Activated CD4-positive, alpha-beta memory T cell treated with anti-CD3 and anti-CD28 coated beads, Interleukin-2, amount 10 ng/mL, durations not matched to agents 7 days and 5 days (primary cell): ENCODE measurements at places on chromosomes 1 and 21.
A peak's percentile ranks its signal among the peaks of the same experiment; 100 is the strongest.

DNA sequence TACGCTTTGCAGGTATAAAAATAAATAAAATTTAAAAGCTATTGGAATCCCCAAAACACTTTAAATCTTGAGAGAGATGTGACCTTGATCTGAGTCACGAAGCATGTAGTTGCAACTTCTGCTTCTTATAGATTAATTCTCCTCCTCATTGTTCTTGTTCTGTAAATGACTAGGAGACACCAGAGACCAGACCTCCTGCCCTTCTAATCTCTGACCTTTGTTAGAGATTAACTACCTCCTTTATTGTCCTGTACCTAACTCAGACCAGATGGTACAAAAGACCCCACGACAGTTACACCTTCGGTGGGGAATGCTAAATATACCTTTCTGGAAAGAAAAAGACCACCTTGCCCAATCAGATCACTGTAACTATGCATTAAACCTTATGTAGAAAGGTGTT is 76.9 kb upstream of the NEK2 start:
- no peak for DNase-seq

GRCh38 chr1:70204600-70204999 is 779 bp downstream of the LRRC40 start:
- no peak for DNase-seq

DNA sequence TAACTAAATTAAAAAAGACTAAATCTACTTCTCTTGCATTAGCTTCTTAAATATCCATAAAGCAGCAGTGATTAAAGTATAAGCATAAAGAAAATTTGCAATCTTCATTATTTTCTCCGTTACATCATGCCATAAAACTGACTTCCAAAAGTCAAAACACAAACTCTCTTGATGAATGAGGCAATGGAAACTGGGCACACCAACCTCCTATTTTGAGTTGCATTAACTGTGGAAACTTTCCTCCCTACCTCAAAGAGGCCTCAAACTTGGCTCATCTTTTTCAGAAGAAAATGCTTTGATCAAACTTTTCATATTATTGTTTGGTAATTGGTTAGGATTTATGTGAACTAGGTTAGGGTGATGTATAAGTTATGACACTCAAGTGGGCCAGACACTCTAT is 4.1 kb upstream of the BTG3 start:
- DNase-seq = no peak

- DNase-seq = no peak
Observed at GRCh38 chr1:202516434-202516877, 168.0 kb downstream of the PPP1R12B start.

DNA sequence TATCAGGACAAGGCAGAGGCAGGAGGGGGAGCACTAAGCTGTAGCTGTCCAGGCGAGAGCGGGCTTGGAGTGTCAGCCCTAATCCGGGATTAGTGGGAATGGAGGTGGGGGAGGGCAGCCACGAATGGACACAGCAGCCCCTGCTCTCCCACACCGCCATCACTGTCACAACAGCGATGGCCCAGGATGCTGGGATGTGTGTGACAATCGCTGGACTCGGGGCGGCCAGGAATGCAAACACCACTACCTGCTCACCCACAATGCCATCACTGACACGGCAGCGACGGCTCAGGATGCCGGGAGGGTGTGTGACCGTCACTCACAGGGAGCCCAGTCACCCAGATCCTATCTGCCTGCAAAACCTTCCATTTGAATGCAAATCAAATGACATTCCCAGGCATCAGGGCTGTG is 2.9 kb downstream of the C2CD2 start:
- DNase-seq = no peak

- DNase-seq = no peak
Observed at GRCh38 chr1:106793651-106794050, 262.8 kb upstream of the PRMT6 start.

DNA sequence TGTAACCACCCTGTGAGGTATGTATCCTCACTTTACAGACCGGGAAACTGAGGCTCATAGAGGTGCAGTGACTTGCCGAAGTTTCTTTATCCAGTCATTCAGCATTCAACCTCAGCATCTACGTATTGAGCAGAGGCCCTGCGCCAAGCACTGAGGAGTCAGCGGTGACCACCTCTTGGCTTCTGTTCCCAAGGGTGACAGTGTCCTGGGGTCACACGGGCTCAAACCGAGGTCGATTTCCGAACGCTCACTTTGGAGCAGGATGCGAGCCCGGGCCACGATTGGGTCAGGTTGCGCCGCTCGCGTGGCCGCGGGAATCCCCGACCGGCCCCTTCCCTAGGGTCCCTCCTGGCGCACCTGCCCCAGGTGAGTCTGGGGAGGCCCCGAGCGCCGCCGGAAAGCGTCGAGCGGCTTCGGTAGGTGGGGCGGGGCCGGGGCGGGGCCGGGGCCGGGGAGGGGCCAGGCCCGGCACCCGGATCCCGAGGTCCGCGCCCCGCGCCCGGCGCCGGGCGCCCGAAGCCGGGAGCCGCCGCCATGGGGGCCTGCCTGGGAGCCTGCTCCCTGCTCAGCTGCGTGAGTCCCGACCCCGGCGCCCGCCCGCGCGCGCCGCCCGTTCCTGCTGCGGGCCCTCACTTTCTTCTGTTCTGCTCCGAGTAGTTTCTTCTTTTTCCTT is at the start of gene SERINC2:
Gene SERINC2 (plus strand): TSS at position 482 of the 673 bp plus-strand sequence. CDS start 53 bp downstream, at position 535.
- peak; percentile 27 for DNase-seq

DNA sequence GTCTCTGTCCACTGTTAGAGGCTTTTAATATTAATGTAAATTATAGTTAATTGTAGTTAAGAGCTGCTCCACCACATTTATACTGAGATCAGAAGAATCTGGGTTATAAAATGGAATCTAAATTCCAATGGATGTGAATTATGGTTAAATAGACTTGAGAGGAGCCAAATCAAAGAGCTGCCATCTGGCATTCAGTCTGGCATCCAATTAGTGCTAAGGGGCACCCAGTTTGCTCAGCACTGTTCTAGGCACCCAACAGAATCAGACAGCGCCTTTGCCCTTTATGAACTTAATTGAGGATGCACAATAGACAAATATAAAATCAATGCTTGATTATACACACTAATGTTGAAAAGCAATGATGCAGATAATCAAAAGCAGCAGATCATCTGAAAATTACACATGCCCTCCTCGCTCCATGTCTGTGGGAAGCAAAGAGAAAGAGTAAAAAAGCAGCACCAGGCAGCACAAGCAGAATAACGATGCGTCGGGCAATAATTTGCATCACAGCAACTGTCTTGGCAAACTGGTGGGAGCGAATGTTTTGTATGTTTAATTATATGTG is 310.1 kb downstream of the BRINP2 start:
- DNase-seq = no peak

GRCh38 chr1:43153443-43153842 is 18.6 kb downstream of the EBNA1BP2 start:
- no peak for DNase-seq

- no peak for DNase-seq
Observed at GRCh38 chr1:237679687-237680086, 211.0 kb downstream of the ZP4 start.

DNA sequence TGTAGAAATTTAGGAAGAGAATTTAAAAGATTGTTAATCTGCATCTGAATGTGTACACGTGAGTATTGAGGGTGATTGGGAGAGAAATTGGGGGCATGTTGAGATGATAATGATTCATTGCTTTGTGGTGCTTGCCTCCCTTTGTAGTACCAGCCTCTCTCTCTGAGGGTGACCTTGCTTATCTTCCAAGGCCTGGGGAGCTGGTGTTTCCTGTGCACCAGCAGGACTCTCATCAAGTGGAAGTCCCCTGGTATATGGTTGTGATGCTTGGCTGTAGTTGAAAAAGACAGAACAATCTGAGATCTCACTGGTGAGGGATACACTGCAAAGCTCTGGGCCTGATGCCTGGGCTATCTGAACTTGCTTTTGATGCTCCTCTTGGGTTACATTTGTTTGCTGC is 4.0 kb downstream of the TCHHL1 start:
- no peak for DNase-seq

GRCh38 chr1:99680270-99680669 is 34.4 kb downstream of the PALMD start:
- no peak for DNase-seq

DNA sequence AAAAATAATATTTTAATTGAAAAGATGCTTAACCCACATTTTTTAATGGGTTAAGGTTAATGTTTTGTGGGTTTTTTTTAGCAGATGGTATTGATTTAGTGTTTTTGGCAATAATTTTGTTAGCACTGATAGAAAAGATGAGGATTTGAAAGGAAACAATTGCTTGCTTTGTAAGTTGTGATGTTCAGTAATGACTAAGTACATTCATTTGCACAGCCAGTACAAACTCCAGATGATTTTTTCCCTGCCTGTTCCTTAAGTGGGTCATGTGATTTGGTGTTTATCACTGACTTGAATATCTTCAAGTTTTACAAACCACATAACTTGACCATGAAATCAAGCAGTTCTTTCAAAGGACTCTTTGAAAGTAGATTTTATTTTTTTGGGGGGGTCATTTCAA is 15.0 kb downstream of the DISP1 start:
- DNase-seq = no peak

DNA sequence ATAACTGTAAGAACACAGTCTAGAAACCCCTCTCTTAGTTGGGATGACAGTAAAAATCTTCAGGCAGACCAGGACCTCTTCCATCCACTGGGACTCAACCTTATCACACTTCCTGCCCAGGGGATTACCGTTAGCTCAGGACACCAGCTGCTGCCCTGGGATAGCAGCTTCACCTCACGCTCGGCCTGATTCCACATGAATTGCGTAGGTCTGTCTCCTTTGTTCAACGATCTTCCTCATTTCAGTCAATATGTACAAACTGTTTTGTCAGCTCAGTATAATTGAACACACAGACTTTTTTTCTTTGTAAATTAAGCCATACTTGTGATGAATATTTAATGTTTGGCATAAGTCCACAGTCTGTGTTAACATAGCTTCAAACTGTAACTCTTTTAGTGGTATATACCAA is 290.4 kb downstream of the GRIK1 start:
- DNase-seq = no peak

DNA sequence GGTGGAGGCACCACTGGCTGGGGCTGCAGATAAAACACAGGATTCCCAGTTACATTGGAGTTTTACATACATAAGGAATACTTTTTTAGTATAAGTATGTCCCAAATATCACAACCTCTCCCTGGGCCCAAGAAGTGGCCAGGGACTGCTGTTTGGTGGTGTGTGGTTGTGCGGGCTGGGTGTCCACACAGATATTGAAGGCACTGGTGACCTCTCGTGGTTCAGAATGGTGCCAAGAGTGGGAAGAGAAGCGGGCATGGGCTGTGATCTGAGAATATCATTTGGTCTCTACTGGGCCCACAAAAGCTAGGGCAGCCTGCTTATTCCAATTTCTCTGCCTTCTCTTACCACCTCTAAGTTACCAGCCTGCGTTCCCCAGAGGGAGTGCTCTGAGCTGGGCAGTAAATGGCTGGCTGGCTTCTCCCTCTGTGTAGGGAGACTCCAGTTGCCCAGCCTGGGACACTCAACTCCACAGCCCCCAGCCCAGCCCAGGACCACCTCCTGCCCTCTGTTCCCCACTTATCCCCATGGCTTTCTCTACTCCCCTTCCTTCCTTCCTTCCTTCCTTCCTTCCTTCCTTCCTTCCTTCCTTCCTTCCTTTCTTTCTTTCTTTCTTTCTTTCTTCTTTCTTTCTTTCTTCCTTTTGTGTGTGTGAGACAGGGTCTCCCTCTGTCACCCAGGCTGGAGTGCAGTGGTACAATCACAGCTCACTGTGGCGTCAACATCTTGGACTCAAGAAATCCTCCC is 42.8 kb upstream of the RD3 start:
- DNase-seq = no peak

- peak; percentile 28 for DNase-seq
Observed at GRCh38 chr1:201888282-201889089, at the start of gene SHISA4. Gene SHISA4 (plus strand): TSS chr1:201888898. CDS start chr1:201888995, 97 bp downstream.

DNA sequence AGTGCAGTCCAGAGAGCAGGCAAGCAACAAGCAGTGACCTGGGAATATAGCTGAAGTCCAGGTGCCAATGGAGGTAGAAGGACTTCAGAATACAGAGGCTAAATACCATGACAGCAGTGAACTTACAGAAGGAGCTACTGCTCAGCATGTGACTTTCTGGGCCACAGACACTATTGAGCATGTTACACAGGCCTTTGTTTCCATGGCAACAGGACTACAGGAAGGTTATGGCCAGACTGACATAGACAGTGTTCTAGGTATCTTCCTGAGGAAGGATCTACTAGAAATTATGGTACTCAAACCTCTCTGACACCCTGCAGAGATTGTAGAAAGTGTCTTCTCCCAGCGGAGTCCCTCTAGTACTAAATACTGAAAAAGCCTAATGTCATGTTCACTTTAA is 11.0 kb downstream of the OR2M5 start:
- no peak for DNase-seq

- DNase-seq = no peak
Observed at GRCh38 chr21:42656872-42657271, 3.5 kb downstream of the PDE9A start.

DNA sequence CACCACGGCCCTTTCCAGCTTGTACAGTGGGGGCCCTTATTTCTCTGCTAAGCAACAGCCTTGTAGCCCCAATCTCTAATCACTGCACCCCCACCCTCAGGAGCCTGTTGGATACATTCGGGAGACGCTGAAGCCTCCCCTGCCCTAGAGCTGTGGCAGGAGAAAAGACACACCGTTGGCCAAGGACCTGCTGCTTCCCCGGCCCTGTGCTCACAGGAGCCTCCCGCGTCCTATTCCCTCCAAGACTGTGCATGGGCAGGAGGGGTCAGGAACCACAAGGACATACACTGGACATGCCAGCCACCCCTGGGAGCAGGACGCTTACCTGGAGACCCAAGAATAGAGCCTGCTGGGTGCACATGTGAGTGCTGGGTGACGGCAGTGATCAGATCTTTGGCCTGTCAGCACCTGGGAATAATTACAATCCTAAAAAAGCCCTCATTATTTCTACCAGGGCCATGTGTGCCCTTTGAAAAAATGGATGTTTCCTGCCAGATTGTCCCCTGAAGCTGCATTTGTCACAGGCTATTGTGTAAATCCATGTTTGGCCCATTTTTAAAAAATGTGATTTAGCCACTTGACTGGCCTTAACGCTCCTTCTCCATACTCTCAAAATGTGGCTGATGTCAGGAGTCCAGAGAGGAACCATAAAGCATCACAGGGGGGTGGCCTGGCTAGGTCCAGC is 590.6 kb downstream of the MATN1 start:
- no peak for DNase-seq

GRCh38 chr1:85940656-85941306 is 215.8 kb downstream of the COL24A1 start:
- no peak for DNase-seq

GRCh38 chr21:41133874-41134522 is 34.0 kb upstream of the BACE2 start:
- no peak for DNase-seq

DNA sequence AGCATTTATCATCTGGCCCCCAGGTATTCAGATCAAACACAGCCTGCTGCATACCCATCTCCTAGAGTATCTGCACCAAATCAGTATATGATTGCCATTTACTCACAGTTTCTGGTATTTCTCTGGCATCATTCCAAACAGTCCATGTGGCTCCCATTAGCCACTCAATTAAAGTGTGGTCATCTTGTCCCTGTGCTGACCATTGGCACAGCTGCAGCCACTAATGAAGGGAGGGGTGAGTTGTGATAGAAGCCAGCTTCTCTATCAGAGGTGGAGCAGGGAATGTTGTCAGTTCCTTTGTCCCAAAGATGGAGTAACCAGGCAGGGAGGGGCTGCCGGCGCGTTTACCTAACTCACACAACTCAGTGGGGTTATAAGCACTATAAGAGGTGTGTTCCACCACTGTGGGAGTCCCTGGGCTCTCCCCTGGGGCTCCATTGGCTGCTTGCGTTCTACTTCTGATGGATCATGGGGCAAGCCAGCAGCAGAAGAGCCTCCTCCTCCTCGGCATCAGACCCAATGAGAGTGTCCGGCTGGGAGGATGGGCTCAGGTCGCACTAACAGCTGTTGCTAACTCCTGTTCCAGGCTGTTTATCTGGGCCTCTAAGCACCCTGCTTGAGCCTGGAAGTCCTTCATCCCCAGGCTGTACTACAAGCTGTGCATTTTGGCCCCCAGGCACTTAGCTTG is 108.6 kb downstream of the GDAP2 start:
- no peak for DNase-seq
